ENCODE measurements at places on chromosomes 6 and 20.

DNA sequence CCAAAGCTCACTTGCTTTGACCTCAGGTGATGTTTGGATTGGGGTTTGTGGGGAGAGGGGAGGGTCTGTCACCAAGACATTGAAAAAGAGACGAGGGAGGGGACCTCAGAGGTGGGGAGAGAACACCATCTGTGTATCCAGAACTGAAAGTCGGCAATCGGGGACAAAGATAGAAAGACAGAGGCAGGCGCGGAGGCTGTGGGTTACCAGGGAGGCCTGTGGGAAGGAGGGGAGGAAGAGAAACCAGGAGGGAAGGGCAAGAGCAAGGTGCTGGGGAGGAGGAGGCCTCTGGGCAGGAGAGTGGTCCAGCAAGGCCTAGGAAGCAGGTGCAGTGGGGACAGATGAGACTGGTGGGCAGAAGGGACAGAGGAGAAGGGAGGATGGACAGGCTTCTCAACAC, 211.2 kb downstream of the CDC5L start:
- no peak for DNase-seq

DNA sequence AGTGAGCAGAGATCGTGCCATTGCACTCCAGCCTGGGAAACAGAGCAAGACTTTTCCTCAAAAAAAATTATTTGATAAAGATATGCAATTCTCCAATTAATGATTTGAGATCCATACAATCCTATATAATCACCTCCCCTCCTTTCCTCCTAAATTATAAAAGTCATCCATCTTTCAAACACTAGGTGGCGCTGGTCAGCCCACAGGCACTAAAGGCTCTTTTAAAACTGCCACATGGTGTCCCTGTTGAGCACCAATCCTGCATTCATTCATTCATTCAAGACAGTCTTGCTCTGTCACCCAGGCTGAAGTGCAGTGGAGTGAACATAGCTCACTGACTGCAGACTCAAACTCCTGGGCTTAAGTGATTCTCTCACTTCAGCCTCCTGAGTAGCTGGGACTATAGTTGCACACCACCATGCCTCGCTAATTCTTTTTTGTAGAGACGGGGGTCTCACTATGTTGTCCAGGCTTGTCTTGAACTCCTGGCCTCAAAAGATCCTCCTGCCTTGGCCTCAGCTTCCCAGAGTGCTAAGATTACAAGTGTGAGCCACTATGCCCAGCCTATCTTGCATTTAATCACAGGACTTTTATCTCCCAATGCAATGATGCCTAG, 58.7 kb upstream of the SLC2A12 start:
- DNase-seq, result peak; percentile 14

- DNase-seq, result peak; percentile 14
These were observed 16.7 kb downstream of the RAD21L1 start for GRCh38 chr20:1242530-1242929.

GRCh38 chr6:137873273-137873762, 6.3 kb downstream of the TNFAIP3 start:
- peak; percentile 81 for DNase-seq

DNA sequence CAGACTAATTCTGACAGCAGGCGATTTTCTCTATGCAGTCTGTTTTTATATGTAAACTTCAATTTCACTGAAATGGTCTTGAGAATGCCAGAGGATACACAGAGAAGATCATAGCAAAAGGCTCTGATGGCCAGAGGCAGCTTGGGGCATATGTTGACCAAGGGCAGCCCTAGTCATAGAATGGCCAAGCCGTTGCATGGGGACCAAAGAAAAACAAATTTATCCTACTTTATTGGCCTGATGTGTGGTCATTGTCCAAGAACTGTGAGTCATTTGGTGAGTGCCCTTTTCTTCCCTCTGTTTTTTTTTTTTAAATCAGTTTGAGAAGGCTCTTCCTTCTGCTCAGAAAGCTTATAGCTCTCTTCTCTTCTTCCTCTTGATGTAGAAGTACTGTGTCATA, 5.8 kb downstream of the HDGFL1 start:
- no peak for DNase-seq

GRCh38 chr20:58112017-58112781, 116.3 kb downstream of the ANKRD60 start:
- no peak for DNase-seq

- no peak for DNase-seq
These were observed 107.1 kb downstream of the PTPRK start for GRCh38 chr6:128413291-128413690.

DNA sequence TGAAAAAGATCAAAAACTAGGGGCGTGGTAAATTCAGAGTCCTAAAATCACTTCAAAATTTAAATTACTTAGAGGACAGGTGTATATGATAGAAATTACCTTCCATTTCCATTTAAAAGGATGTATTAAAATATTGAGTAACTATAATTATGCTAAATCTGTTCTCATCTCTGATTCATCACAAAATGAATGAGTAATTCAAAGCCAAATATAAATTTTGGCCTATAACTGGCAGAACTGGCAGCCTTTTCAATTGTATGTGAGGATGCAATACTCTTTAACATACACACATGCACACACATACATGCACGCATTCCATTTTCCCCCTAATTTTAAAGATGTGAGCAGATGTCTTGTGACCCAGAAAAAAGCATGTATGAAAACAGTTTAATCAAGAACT, 194.6 kb downstream of the EPM2A start:
- no peak for DNase-seq

GRCh38 chr6:74249658-74250057, 553.7 kb downstream of the CD109 start:
- DNase-seq, result peak; percentile 62

DNA sequence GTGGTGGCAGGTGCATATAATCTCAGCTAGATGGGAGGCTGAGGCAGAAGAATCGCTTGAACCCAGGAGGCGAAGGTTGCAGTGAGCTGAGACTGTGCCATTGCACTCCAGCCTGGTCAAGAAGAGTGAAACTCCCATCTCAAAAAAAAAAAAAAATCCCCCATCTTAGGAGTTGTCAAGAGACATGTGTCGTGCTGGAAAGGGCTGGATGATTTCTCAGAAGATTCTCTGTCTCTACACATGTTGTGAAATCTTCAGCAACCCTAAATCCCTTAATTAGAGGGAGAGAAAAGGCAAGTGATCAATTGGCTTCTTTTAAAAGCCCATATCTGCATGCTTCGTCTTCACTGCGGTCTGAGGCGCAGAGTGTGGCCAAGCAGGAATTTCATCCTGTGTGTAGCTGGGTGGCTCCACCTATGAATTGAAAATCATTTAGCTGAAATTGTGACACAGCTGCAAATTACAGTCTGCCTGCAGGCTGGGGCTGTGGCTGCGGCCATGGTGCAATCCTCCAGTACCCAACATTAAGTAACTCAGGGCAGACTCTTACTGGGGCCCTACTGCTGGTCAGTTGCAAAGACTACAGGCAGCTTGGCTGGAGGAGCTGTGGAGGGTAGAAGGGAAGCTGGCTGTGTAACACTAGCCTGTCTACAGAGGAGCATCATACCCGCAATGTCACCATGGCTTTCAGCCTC, 3.2 kb upstream of the TGM3 start:
- peak; percentile 50 for DNase-seq

GRCh38 chr6:143726015-143726647, 48.4 kb downstream of the PHACTR2 start:
- no peak for DNase-seq

GRCh38 chr6:144186817-144187625, 36.7 kb downstream of the STX11 start:
- no peak for DNase-seq

DNA sequence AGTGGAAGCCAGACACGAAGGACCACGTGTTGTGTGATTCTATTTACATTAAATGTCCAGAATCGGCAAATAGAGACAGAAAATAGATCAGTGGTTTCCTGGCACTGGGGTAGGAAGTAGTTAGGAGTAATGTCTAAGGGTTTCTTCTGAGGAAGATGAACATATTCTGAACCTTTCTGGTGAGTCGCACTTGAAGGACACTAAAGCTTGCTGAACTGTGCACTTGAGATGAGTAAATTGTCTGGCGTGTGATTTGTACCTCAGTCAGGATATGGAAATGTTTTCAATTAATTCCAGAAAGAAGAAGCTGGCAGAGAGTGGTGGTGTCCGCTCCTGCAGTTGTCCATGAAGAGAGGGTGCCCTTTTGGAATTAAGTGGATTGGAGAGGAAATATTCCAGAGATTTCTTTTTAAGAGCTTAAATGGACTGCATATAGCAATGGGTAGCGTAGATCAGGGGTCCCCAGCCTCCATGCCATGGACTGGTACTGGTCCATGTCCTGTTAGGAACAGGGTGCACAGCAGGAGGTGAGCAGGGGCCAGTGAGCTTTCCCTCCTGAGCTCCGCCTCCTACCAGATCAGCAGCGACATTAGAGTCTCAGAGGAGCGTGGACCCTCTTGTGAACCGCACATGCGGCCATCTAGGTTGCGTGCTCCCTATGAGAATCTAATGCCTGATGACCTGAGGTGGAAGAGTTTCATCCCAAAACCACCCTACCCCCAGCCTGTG, 12.4 kb upstream of the KIF25 start:
- DNase-seq, result no peak

DNA sequence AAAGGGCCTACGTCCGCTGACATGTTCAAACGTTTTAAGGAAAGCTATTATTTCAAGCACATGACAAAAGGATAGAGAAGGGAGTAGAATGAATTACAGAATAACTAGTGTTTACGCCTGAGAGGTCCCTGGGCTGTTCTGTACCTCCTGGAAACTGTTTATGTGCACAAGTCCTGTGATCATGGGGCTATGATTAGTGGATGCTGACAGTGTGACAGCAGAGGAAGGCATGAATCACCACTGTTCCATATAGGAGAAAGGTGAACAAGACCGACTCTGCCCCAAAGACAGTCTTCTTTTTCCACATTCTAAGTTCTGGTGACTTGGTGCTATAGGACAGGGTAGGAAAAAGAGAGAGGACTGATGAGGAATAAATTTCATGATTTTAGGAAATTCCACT, 249.2 kb upstream of the PRDM1 start:
- DNase-seq, result no peak

Measured in AG09319 (cell line).